ENCODE measurements at places on chromosomes 3 and 15.

DNA sequence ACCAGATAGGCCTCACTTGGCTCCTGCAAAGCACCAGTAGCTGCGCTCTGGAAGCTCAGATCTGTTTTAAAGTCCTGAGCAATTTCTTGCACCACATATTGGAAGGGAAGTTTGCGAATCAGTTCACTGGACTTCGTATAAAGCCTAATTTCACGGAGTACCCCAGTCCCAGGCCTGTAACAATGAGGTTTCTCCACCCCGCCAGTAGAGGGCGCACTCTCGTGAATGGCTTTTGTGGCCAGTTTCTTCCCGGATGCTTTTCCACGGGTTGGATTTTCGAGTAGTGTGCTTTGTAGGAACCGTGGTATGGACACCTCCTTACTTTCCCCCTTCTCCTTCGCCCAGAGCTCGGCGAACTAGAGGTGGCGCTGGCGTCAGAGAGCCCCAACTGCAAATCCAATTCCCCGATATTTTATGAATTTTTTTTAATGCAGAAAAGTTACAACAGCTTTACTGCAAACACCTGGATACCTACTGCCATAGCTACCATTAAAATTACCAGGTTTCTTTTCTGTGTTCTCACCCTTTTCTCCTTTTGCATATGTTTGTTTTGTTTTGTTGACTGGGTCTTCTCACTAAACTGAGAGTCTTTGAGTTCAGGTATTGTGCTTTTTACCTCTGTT is 13.3 kb downstream of the RARB start:
- no peak for DNase-seq

GRCh38 chr3:22960105-22960984 is 242.8 kb upstream of the UBE2E2 start:
- no peak for DNase-seq

- DNase-seq: no peak
Measured at GRCh38 chr3:65573548-65574116, 465.1 kb downstream of the MAGI1 start.

DNA sequence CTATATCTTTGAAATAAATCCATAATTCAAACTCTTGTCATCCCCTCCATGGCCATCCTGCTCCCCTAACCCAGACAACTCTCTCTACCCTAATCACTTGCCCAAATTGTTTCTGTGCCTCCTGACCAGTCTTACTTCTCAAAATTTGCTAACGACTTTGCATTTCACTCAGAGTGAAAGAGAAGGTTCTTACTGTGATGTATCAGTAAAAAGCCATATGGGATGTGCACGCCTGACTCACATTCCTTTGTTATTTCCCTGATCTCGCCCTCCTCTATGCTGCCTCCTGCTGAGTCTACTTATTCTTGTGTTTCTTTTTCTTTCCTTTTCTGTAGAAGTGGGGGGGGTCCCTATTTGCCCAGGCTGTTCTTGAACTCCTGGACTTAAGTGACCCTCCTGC is 487.2 kb upstream of the FRG2C start:
- no peak for DNase-seq

DNA sequence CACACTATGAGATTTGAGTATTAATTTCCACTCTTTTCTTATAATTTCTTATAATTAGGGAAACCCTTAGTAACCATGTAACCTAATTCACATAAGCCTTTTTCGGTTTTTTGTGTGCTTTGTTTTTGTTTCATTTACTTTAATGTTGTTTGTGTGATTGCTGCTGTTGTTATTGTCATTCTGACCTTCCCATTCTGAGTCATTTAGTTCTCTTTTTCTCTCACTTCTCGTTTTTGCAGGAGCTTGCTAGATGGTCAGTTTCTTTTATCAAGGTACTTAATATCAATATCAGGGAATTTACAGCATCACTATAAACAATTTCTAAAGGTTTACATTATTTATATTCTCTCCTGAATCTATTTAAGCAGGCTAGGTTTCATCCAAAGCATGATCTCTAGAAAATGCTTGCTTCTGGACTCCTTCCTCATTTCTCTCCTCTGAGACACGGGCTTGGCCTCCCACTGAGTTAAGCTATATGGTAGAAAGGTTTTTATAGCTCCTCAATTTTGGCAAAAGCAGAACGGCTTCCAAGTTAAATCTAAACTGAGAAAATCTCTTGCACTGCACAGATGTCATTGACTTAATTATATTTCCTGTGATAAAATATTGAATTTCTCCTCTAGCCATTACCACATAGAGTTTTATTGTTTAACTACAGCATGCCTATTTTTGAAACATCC is 534.2 kb downstream of the NSUN3 start:
- no peak for DNase-seq
